Aorta (tissue), 5 donors: ENCODE measurements at places on chromosomes 11 and 22. TPM values are rescaled to one million over a fixed set of nuclear protein-coding genes. Genes with fewer than 3 reads are reported as not detected.

YAP1 gene
- total RNA-seq = 393 TPM

TCN1 gene
- total RNA-seq = not detected

DNA sequence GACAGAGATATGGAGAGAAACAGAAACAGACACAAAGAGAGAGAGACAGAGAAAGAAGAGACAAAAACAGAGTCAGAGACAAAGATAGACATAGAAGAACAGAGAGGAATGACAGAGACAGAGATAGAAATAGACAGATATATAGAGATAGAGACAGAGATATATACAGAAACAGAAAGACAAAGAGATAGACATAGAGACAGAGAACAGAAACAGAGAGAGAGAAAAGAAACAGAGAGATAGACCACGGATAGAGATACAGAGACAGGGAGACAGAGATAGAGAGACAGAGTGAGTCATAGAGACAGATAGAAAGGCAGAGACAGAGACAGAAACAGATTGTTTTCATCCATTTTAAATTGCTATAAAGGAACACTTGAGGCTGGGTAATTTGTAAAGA lies 12.3 kb upstream of the MPEG1 start:
- H3K4me3 ChIP-seq = no peak overlapping the region
- H3K27ac ChIP-seq = no peak overlapping the region
- DNase-seq = no peak
- H3K36me3 ChIP-seq = no peaks in the 10 kb centered on the region
- H3K27me3 ChIP-seq = no peaks in the 10 kb centered on the region
- no peaks in the 10 kb centered on the region for H3K4me1 ChIP-seq

CARD16 gene
- 30.6 TPM for total RNA-seq

GRCh38 chr11:85590848-85591483 lies 36.2 kb downstream of the DLG2 start:
- no peak overlapping the region for H3K27ac ChIP-seq
- H3K4me1 ChIP-seq = no peaks in the 10 kb centered on the region
- no peak overlapping the region for H3K4me3 ChIP-seq
- no peak for DNase-seq
- H3K36me3 ChIP-seq = no peaks in the 10 kb centered on the region

- H3K4me3 ChIP-seq = no peak overlapping the region
- no peak overlapping the region for H3K27ac ChIP-seq
- H3K27me3 ChIP-seq = no peaks in the 10 kb centered on the region
- DNase-seq = no peak
- no peaks in the 10 kb centered on the region for H3K36me3 ChIP-seq
- H3K4me1 ChIP-seq = no peaks in the 10 kb centered on the region
These were observed 431.4 kb upstream of the CCDC90B start for GRCh38 chr11:83717537-83717936.
